ENCODE measurements at places on chromosomes 13 and 19. TPM values are rescaled to one million over a fixed set of nuclear protein-coding genes. Genes with fewer than 3 reads are reported as not detected.
A peak's percentile ranks its signal among the peaks of the same experiment; 100 is the strongest.

Gene CD209
- not detected for total RNA-seq

Gene RASIP1
- total RNA-seq = 3.8 TPM

Gene ZNF99
- total RNA-seq = not detected

Gene CAPN12
- total RNA-seq = 0.69 TPM

DNA sequence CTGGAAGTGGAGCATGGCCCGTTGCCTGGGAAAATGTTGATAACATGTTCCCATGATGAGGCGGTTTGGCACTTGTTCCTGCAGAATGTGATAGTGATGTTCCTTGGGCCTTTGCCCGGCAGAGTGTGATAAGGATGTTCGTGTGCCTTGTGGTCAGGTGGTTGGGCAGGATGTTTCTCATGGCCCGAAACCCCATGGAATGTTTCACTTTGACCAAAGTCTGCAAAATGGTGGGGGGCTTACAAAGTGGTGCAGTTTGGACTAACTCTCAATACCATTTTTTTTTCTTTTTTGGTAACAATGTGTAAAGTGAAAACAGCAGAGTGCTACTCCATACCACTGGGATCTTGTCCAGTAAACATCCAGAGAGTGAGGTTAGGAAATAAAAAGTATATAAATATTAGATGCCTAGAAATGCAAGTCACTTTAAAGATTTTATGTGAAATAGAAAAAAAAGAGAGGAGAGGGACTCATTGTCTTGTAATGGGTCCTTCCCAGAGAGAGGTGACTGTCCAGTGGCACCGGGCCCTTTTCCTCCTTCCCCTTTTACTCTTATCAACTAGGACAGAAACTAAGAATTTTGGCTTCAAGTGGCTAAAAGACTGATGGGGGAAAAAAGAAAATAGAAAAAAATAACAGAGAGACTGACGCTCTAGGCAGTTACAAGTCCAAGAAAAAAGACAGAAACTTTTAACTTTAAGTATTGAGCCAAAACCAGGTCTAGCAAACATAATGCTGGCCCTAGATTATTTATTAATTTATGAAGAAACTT lies 5.7 kb downstream of the FPR3 start:
- no peak overlapping the region for H3K27ac ChIP-seq
- peaks cover 25% of the 10 kb centered on the region for H3K4me1 ChIP-seq
- H3K27me3 ChIP-seq = no peaks in the 10 kb centered on the region
- DNase-seq = no peak

DNA sequence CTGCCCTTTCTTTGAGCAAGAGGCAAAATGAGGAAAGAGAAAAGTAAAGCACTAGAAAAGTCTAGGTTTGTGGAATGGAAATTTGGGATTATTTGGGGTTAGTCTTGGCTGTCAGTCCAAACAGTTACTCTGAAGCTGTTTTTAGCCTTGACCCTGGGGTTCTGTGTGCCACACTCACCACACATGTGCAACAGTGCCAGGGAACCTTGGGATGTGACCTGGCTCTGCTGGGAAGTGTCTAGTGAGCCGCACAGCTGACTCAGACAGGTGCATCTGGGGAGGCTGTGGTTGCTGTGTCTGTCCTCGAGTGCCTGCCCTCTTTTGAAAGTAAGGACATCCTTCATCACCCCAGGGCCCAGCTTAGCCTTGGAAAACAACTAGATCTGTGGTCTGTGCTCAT lies 15.8 kb downstream of the MICOS13 start:
- H3K36me3 ChIP-seq = peaks cover 94% of the 10 kb centered on the region
- no peak overlapping the region for H3K4me3 ChIP-seq
- no peak for DNase-seq

- no peaks in the 10 kb centered on the region for H3K36me3 ChIP-seq
- H3K27ac ChIP-seq = no peak overlapping the region
- H3K27me3 ChIP-seq = no peaks in the 10 kb centered on the region
- H3K4me1 ChIP-seq = peaks cover 19% of the 10 kb centered on the region
- no peak overlapping the region for H3K4me3 ChIP-seq
Observed at GRCh38 chr13:75938811-75939560, 302.9 kb downstream of the LMO7 start.

DNA sequence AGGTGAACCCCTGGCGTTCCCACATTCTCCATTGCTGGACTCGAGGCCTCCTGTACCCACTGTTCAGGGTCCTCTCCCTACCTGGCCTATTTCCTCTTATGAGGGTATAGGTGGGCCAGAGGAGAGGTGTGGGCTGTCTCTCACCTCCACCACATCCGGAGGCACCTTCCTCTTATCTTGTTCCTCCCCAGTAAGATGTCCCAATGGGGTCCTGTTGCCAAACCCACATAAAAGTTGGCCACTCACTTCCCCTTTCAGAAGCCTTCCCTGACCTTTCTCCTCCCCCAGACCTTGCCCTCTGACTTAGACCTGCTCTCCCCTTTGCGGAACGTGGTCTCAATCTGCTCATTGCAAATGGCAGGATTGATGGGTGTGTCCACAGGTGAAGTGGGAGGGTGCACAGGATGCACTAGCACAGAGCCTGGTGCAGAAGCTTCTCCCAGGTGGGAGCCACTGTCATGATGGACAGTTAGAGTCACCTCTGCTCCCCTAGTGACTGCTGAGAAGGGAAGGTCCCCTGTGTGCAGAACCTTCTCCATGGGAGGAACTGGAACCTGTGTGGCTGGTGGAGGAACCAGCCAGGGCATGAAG lies 1.3 kb downstream of the CYP4F3 start:
- no peaks in the 10 kb centered on the region for H3K27me3 ChIP-seq
- no peak overlapping the region for H3K4me3 ChIP-seq
- no peaks in the 10 kb centered on the region for H3K36me3 ChIP-seq
- DNase-seq = no peak
- no peaks in the 10 kb centered on the region for H3K4me1 ChIP-seq

- no peaks in the 10 kb centered on the region for H3K36me3 ChIP-seq
Observed at GRCh38 chr13:113912596-113912995, 48.7 kb upstream of the GAS6 start.

DNA sequence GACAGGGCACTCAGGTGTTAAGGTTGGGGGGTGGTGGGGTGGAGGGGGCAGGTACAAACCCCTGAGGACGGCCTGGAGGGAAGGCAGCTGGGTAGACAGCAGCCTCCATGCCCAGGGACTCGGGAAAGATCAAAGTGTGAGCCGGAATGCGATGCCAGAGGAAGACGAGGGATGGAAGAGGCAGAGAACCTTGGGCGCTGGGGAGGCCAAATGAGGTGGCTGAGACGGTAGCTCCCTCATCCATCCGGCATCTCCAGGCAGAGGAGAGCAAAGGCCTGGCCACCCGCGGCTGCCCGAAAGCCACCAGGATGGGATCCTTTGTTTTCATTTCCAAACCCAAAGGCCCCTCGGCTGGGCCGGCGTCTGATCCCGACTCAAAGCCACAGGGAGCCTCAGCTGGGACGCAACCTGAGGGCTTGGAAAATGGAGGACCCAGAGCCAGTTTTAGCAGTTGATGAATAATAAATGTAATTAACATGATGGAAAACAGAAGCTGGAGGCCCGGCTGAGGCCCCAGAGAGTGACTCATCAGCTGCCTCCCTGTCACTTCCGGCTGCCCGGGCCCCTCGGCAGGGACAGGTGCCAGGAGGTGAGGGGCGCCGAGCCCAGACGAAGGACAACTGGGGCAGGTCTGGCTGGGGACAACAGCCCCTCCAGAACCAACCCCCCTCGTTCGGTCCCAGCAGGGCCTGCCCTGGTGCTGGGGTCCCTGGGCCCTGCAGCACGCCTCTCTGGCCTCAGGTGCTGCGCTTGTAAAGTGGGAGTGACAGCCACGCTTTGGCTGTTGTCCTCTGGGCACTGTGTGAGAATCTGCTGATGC lies 61.6 kb downstream of the CEBPG start:
- peaks cover 27% of the 10 kb centered on the region for H3K4me1 ChIP-seq
- peak; percentile 52 for DNase-seq
- no peaks in the 10 kb centered on the region for H3K36me3 ChIP-seq
- no peak overlapping the region for H3K4me3 ChIP-seq
- H3K27ac ChIP-seq = peak overlapping the region; percentile 4
- no peaks in the 10 kb centered on the region for H3K27me3 ChIP-seq

GRCh38 chr13:82010780-82011179 lies 1669.9 kb upstream of the SPRY2 start:
- no peak overlapping the region for H3K4me3 ChIP-seq
- H3K27me3 ChIP-seq = no peaks in the 10 kb centered on the region
- no peaks in the 10 kb centered on the region for H3K36me3 ChIP-seq
- no peaks in the 10 kb centered on the region for H3K4me1 ChIP-seq
- H3K27ac ChIP-seq = no peak overlapping the region

DNA sequence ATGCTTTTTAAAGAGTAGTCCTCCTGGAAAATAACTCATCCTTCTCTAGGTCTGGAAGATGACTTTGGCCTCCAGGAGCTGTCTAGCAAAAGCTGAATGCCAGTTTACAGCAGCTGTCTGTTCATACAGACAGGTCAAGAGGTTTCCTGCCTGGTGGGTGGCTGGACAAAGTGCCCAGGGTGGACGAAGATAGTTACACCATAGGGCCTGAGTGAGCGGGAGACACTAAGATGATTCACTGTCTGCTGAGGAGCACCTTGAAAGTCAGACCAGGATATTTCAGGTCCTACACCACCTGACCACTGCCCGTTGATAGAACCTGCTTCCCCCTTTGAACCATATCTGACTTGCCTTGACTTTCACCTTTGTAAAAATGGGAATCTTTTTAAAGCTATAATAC lies 49.2 kb upstream of the RCBTB2 start:
- H3K4me1 ChIP-seq = no peaks in the 10 kb centered on the region
- DNase-seq = no peak
- H3K4me3 ChIP-seq = no peak overlapping the region
- H3K36me3 ChIP-seq = no peaks in the 10 kb centered on the region

DNA sequence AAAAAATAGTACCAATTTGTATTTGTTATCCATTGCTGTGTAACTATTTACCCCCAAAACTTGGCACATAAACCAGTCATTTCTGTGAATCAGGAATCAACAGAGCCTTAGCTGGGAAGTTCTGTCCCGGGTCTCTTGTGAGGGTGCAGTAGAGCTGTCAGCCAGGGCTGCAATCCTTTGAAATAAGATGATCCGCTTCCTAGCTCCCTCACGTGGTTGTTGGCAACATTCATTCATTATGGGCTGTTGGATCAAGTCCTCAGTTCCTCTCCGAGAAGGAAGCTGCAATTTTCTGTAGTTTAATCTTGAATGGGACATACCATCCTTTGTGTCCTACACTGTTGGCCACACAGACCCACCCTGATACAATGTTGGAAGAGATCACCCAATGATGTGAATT lies 277.2 kb downstream of the SUCLA2 start:
- no peaks in the 10 kb centered on the region for H3K36me3 ChIP-seq
- H3K27ac ChIP-seq = no peak overlapping the region
- H3K4me3 ChIP-seq = no peak overlapping the region
- no peak for DNase-seq
- H3K27me3 ChIP-seq = no peaks in the 10 kb centered on the region

- H3K27me3 ChIP-seq = no peaks in the 10 kb centered on the region
- no peak for DNase-seq
- no peak overlapping the region for H3K27ac ChIP-seq
- H3K4me1 ChIP-seq = no peaks in the 10 kb centered on the region
Observed at GRCh38 chr19:44149776-44150175, 8.4 kb downstream of the ZNF234 start.

- H3K4me1 ChIP-seq = peaks cover 30% of the 10 kb centered on the region
- peak overlapping the region; percentile 54 for H3K27ac ChIP-seq
- no peak for DNase-seq
Observed at GRCh38 chr19:1015782-1016646, 4.9 kb downstream of the TMEM259 start.

DNA sequence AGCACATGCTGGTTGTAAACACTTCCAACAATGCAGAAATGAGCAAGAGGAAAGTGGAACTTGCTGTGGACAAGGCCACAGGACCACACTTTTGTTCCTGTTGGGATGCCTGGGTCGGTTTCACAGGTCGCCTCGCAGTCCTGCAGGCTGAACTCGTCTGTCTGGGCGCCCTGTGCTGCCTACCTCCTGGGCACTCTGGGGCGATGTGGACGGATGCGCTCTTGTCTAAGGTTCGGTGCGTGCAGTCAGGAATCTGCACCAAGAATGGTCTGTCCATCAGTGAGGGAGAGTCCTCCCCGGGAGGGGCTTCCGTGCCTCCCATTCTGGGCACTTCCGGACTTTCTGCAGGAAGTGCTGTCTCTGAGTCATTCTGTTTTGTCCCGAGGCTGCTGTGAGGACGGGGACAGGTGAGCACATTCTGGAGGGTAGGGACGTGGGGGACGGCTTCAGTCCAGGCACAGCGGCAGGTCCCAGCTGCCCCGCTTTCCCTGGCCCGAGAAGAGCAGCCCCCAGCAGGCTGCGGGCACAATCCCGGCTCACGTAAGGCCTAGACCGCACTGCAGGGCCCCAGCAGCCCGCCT lies 24.1 kb upstream of the SLITRK1 start:
- no peaks in the 10 kb centered on the region for H3K27me3 ChIP-seq
- H3K4me1 ChIP-seq = no peaks in the 10 kb centered on the region
- no peak overlapping the region for H3K4me3 ChIP-seq

DNA sequence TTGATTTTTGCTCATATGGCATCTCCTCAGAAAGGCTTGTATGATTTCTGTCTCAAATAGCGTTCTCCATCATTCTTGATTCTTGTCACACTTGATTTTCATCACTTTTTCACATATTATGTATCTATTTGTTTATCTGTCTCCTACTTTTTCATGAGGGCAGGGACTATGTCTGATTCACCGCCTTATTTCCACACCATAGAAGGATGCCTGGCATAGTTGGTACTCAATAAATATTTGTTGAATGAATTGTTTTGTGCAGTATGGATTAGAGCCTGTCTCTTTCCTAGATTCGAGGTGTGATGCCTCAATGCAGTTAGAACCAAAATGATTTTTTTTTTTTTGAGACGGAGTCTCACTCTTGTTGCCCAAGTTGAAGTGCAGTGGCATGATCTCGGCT lies 12.1 kb downstream of the SAE1 start:
- H3K4me3 ChIP-seq = no peak overlapping the region
- no peaks in the 10 kb centered on the region for H3K27me3 ChIP-seq
- H3K4me1 ChIP-seq = peaks cover 9% of the 10 kb centered on the region
- DNase-seq = no peak

GRCh38 chr13:110268061-110268460 lies 38.9 kb downstream of the COL4A1 start:
- H3K27me3 ChIP-seq = no peaks in the 10 kb centered on the region
- H3K36me3 ChIP-seq = no peaks in the 10 kb centered on the region
- DNase-seq = no peak

- H3K27me3 ChIP-seq = no peaks in the 10 kb centered on the region
- H3K27ac ChIP-seq = no peak overlapping the region
- peak; percentile 39 for DNase-seq
- H3K4me1 ChIP-seq = peaks cover 22% of the 10 kb centered on the region
- no peaks in the 10 kb centered on the region for H3K36me3 ChIP-seq
Observed at GRCh38 chr13:27607125-27607524, 13.2 kb downstream of the LNX2 start.

- no peak for DNase-seq
- H3K4me3 ChIP-seq = no peak overlapping the region
Observed at GRCh38 chr13:112178769-112179168, 111.8 kb downstream of the SOX1 start.

GRCh38 chr13:54029720-54030119 lies 1001.1 kb downstream of the OLFM4 start:
- H3K4me1 ChIP-seq = peaks cover 4% of the 10 kb centered on the region
- DNase-seq = peak; percentile 15
- H3K27ac ChIP-seq = peak overlapping the region; percentile 62
- no peak overlapping the region for H3K4me3 ChIP-seq
- no peaks in the 10 kb centered on the region for H3K36me3 ChIP-seq
